ENCODE measurements at places on chromosomes 6 and 20.

GRCh38 chr6:189676-190075, 102.6 kb upstream of the DUSP22 start:
- no peak for DNase-seq

- no peak for DNase-seq
Measured at GRCh38 chr6:10643201-10643651, 51.2 kb downstream of the C6orf52 start.

- no peak for DNase-seq
Measured at GRCh38 chr6:3359101-3359752, 97.6 kb downstream of the SLC22A23 start.

DNA sequence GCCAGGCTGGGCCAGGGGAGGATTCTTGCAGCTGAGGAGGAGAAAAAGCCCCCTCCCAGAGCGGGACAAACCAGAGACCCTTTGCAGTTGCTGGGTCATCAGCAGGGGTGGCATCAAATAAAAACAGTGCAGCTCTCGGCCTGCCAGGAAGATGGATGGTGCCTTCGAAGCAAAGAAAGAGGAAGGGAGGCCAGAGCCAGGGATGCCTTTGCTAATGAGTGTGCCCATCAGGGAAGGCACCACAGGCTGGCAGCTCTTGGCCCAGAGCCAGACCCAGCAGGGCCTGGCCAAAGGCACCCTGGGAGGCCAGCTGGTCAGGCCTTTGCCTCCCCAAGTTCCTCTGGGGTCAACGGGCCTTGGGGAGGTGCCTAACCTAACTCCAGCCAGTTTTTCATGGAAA, 26.3 kb upstream of the ZNF318 start:
- DNase-seq = no peak

Measured in hematopoietic multipotent progenitor cell treated with erythropoietin and hydrocortisone succinate and interleukin-3 and kit ligand, for 17 days (in vitro differentiated cells).